ENCODE measurements at places on chromosomes 3 and 15.

DNA sequence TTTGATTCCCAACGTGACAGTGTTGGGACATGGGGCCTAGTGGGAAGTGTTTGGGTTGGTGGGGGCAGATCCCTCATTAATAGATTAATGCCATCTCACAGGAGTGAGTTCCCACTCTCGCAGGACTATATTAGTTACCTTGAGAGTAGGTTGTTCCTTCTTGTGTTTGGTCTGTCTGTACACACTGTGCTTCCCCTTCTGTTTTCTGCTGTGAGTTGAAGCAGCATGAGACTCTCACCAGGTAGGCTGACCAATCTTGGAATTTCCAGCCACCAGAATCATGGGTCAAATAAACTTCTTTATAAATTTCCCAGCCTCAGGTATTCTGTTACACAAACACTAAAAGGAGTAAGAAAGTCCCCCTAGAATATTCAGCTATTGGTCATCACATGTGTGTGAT, 145.4 kb downstream of the ERC2 start:
- no peak for DNase-seq

GRCh38 chr3:47296562-47297302, 14.0 kb downstream of the KLHL18 start:
- no peak for DNase-seq

GRCh38 chr15:66638377-66638776, 63.7 kb upstream of the SMAD6 start:
- DNase-seq, result no peak

DNA sequence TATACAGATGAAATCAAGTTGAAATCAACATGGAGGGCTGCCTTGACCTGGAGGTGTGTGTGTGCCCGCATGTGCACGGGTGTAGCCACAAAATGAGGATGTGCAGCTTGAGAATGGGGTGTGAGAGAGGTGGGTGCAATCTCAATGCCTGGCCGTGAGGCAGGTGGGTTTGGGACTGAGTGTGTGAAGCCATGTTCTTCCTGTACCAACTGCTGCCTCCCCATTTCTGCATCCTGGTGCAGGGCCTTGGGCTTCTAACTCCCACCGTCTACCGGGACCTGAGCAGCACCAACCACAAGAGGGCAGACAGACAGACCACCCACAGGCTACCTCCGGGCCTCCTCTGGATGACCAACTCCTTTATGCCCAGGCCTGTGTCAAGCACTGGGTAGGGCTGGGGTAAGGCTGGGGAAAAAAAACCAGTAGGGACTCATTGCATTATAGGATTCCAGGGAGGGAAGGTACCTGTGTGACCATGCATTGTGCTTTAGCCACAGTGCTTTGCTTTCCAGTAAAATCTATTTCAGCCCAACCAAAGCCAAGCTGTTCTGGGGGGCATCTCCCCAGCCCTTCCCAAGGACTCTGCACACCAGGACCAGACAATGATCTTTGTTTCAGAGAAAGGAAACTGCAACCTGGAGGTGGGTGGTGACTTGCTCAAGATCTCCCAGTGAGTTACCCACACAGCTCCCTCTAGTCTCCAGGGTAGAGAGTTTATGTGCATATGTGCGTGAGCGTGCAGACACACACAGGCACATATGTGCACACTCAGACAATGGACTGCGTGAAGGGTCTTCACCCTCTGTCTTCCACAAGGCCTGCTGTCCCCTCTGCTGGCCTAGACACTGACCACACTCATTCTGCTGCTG, 162.2 kb upstream of the TLE3 start:
- DNase-seq, result no peak

DNA sequence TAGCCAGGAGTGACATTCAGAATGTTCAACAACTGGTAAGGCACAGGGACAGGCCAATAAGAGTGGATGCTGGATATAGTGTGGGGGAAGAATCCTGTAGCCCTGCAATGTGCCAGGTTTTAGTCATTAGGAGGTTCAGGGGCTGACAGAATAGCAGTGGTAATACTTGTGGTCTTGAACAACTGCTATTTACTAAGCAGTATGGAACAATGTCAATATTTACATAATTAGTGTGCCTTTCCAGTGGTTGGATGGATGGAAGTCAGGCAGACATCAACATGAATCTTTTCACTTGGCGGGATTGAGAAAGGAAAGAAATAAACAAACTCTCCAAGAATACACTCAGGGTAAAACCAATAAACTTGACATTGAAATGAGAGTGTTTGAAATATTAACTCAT, 55.1 kb downstream of the OTOL1 start:
- DNase-seq, result no peak

DNA sequence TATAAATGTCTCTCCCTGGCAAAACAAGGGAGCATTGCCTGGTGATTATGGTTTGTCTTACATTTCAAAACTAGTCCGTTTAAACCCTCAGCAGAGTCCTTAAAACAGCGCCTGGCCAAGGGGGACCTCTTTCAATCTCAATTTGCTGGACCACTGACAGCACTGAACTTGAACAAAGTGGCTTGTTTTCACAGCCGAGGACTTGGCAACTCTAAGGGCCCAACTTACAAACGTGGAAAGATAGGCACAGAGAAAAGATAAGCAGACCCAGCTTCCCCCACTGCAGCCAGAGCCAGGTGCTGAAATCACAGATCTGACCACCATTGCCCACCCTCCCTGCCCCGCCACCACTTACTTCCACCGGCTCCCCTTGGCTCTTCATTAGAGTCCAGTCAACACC, 336.4 kb upstream of the ICE2 start:
- no peak for DNase-seq

GRCh38 chr3:53750253-53751210, 95.7 kb downstream of the CHDH start:
- no peak for DNase-seq

GRCh38 chr15:38479266-38479665, 25.3 kb downstream of the FAM98B start:
- no peak for DNase-seq
